ENCODE measurements at places on chromosomes 3 and 15. TPM values are rescaled to one million over a fixed set of nuclear protein-coding genes. Genes with fewer than 3 reads are reported as not detected.

GRCh38 chr3:105788593-105788992 lies 80.2 kb downstream of the CBLB start:
- no peaks in the 10 kb centered on the region for H3K36me3 ChIP-seq
- peaks cover 26% of the 10 kb centered on the region for H3K4me1 ChIP-seq
- no peak overlapping the region for H3K4me3 ChIP-seq
- no peak for DNase-seq

- no peak overlapping the region for H3K27ac ChIP-seq
- H3K4me3 ChIP-seq, result no peak overlapping the region
- no peaks in the 10 kb centered on the region for H3K4me1 ChIP-seq
- DNase-seq, result peak; percentile 70
- no peaks in the 10 kb centered on the region for H3K36me3 ChIP-seq
Measured at GRCh38 chr3:17258823-17259436, 374.2 kb downstream of the PLCL2 start.

GRCh38 chr3:18098960-18099587 lies 326.1 kb downstream of the SATB1 start:
- H3K27ac ChIP-seq, result no peak overlapping the region
- no peaks in the 10 kb centered on the region for H3K36me3 ChIP-seq
- no peaks in the 10 kb centered on the region for H3K27me3 ChIP-seq
- H3K4me1 ChIP-seq, result peaks cover 23% of the 10 kb centered on the region
- peak; percentile 12 for DNase-seq

LDHAL6B gene
- not detected for total RNA-seq

ZNF774 gene
- total RNA-seq, result 1.5 TPM

DNA sequence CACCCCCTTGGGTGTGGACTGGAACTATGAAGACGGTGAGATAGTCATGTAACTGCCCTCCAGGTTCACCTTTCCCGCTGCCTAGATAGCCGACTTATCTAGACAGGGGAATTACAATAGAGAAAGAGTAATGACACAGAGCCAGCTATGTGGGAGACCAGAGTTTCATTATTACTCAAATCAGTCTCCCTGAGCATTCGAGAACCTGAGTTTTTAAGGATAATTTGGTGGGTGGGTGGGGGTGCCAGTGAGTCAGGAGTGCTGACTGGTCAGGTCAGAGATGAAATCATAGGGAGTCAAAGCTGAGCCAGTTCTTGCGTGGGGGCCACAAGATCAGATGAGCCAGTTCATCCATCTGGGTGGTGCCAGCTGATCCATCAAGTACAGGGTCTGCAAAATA lies 19.7 kb upstream of the DNAJC19 start:
- H3K4me3 ChIP-seq, result no peak overlapping the region
- DNase-seq, result no peak
- no peaks in the 10 kb centered on the region for H3K36me3 ChIP-seq

SGO1 gene
- 31.8 TPM for total RNA-seq

FSD2 gene
- total RNA-seq, result 0.08 TPM

AADAC gene
- not detected for total RNA-seq

DNA sequence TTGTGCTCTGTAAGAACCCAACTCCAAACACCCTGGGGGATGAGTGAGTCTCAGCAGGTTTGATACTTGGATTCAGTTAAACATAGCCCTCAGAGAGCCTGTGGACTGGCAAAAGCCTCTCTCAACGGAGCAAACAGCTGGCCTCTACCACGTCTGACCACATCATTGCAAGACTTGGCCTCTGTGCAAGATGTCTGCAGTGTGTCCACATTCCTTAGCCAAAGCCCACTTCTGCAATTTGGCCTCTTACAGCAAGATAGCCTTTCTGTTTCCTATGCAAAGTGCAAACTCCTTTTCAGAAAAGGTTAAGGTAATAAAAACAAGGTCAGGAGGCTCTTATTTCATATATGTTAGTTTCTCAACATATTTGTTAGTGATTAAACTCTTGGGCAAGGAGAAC lies 27.9 kb downstream of the FBN1 start:
- no peaks in the 10 kb centered on the region for H3K36me3 ChIP-seq
- H3K27me3 ChIP-seq, result no peaks in the 10 kb centered on the region
- DNase-seq, result no peak
- no peaks in the 10 kb centered on the region for H3K4me1 ChIP-seq
- H3K4me3 ChIP-seq, result no peak overlapping the region

- H3K4me1 ChIP-seq, result no peaks in the 10 kb centered on the region
- no peak overlapping the region for H3K4me3 ChIP-seq
- no peaks in the 10 kb centered on the region for H3K27me3 ChIP-seq
- DNase-seq, result no peak
Measured at GRCh38 chr15:61029082-61029481, 200.0 kb downstream of the RORA start.

- H3K36me3 ChIP-seq, result no peaks in the 10 kb centered on the region
- peaks cover 54% of the 10 kb centered on the region for H3K4me1 ChIP-seq
- H3K27ac ChIP-seq, result peak overlapping the region; percentile 89
- H3K4me3 ChIP-seq, result no peak overlapping the region
- no peaks in the 10 kb centered on the region for H3K27me3 ChIP-seq
- DNase-seq, result no peak
Measured at GRCh38 chr3:42052484-42053351, 38.4 kb upstream of the TRAK1 start.

- no peaks in the 10 kb centered on the region for H3K27me3 ChIP-seq
- H3K27ac ChIP-seq, result no peak overlapping the region
- no peaks in the 10 kb centered on the region for H3K36me3 ChIP-seq
- no peaks in the 10 kb centered on the region for H3K4me1 ChIP-seq
- H3K4me3 ChIP-seq, result no peak overlapping the region
Measured at GRCh38 chr3:184126006-184126405, 9.2 kb upstream of the EIF2B5 start.

DNA sequence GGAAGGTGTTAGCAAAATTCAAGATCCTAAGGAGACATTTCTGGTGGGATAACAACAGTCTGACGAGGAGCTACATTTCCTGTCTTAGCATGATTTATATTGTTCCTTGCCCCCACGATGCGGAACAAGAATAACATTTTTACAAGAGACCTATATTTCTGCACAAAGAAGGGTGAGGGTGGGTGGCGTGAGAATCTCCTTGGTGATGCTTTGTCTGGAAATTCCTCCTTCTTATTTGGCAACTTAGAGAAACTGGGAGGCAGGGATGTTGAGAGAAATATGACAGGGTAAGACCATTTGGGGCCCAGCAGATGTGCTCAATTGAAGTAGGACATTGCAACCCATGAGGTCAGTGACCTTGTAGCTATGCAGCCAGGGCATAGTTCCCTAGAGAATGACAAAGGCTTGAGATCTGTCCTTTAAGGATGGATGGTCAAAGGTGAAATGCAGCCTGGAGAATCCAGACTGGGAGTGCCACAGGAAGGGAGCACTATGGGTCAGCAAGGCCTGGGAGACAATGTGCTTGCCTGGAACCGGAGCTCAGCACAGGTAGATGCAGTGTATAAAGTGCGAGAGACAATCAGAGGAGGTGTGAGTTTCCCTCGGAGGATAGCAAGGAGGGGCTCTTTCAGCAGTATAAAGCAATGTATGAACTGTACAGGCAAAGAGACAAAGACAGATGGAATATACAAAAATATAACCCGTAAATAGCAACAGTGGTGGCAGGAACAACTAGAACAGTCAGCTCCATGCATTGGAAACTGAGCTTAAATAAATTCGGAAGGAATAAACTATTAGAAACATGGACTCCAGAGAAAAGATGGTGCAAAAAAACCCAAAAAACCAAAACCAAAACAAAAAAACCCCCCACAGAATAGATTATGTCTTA lies 317.6 kb upstream of the TBL1XR1 start:
- H3K4me1 ChIP-seq, result peaks cover 5% of the 10 kb centered on the region
- H3K36me3 ChIP-seq, result no peaks in the 10 kb centered on the region
- no peak for DNase-seq

- H3K4me1 ChIP-seq, result no peaks in the 10 kb centered on the region
- no peaks in the 10 kb centered on the region for H3K36me3 ChIP-seq
- no peaks in the 10 kb centered on the region for H3K27me3 ChIP-seq
- DNase-seq, result no peak
- no peak overlapping the region for H3K27ac ChIP-seq
Measured at GRCh38 chr15:71273731-71274447, 158.6 kb downstream of the THSD4 start.

DNA sequence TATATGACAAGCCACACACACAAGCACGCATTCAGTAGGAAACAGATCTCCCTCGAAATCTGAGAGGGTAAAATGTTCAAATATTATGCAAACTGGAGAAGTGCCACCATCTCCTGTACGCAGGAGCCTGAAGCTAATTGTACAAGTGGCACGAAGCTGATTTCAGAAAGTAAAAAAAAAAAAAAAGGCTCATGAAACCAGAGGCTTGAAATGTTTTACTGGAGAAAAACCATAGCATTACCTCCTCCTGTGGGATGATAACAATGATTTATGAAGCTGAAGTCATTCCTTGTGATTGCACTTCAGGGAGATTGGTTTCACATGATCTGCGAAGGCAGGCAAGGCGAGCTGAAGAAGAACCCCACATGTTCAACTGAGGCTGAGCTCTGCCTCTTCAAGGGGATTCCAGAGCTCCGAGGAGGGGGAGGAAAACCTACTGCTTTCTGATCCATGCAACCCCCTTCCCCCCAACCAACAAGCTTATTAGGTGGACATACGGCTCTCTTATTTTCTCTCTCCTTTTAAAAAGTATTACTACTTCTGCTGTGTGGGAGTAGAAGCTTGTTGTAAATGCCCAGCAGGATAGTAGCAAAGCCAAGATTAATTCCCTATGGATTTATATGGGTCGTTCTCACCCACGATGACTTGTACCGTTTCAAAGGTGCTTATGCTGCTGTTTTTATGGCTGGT lies 101.1 kb downstream of the GREM1 start:
- H3K27ac ChIP-seq, result no peak overlapping the region
- no peak overlapping the region for H3K4me3 ChIP-seq
- DNase-seq, result no peak
- no peaks in the 10 kb centered on the region for H3K36me3 ChIP-seq

GRCh38 chr3:52144034-52144795 lies 10.0 kb downstream of the POC1A start:
- no peaks in the 10 kb centered on the region for H3K27me3 ChIP-seq
- peaks cover 14% of the 10 kb centered on the region for H3K36me3 ChIP-seq
- DNase-seq, result peak; percentile 85
- no peak overlapping the region for H3K27ac ChIP-seq
- no peak overlapping the region for H3K4me3 ChIP-seq

- DNase-seq, result no peak
- H3K27me3 ChIP-seq, result no peaks in the 10 kb centered on the region
- H3K4me1 ChIP-seq, result no peaks in the 10 kb centered on the region
- H3K4me3 ChIP-seq, result no peak overlapping the region
- no peak overlapping the region for H3K27ac ChIP-seq
Measured at GRCh38 chr3:188417766-188418165, 263.8 kb downstream of the LPP start.

DNA sequence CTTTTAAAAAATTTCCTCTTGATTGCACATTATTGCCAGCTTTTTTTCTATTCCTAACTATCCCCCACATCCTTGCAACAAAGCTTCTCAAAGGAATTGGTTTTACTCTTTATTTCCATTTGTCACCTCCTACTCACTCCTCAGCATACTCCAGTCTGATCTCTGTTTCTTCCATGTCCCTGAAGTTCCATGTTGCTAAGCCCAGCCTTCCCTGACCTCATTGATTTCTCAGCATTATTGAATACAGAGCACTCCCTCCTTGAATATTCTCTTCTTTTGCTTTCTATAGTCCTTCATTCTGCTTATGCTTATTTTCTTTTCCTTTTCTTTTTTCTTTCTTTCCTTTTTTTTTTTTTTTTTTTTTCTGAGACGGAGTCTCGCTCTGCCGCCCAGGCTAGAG lies 10.7 kb downstream of the ARID3B start:
- H3K4me3 ChIP-seq, result no peak overlapping the region
- H3K4me1 ChIP-seq, result peaks cover 2% of the 10 kb centered on the region

DNA sequence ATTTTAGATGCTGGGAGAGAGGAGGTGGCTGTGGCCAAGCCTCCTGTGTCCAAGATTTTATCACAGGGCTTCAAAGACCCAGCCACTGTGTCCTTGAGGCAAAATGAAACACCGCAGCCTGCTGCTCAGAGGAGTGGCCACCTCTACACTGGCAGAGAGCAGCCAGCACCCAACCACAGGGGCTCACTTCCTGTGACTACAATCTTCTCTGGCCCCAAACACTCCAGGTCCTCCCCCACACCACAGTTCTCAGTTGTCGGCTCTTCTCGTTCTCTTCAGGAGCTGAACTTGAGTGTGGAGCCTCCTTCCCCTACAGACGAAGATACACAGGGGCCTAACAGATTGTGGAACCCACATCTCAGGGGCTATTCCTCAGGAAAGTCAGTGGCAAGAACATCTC lies 45.6 kb downstream of the CDAN1 start:
- no peak overlapping the region for H3K27ac ChIP-seq
- DNase-seq, result no peak
- no peaks in the 10 kb centered on the region for H3K4me1 ChIP-seq
- no peaks in the 10 kb centered on the region for H3K27me3 ChIP-seq
- no peaks in the 10 kb centered on the region for H3K36me3 ChIP-seq
- no peak overlapping the region for H3K4me3 ChIP-seq

DNA sequence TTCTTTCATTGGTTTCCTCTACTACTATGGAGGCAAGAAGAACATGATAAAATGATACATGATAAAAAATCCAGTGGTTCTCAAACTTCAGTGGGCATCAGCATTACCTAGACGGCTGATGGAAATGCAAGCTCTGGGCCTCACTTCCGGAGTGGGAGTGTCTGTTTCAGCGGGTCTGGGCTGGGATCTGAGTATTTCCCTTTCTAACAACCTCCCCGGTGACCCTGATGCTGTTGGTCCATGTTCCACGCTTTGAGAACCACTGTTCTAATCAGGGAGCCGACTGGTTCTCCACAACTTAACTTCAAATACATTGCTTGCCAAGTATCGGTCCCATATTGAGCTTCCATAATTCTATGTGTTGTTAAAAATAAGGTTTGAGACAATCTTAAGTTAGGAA lies 712.3 kb upstream of the LMCD1 start:
- DNase-seq, result peak; percentile 27
- no peak overlapping the region for H3K4me3 ChIP-seq
- H3K27me3 ChIP-seq, result no peaks in the 10 kb centered on the region
- H3K4me1 ChIP-seq, result peaks cover 36% of the 10 kb centered on the region
- H3K27ac ChIP-seq, result peak overlapping the region; percentile 62
- no peaks in the 10 kb centered on the region for H3K36me3 ChIP-seq

MKRN3 gene
- not detected for total RNA-seq

GOLGA8H gene
- total RNA-seq, result 1.2 TPM

GRCh38 chr3:19149368-19149767 lies 1.1 kb downstream of the KCNH8 start:
- H3K27ac ChIP-seq, result no peak overlapping the region
- H3K4me1 ChIP-seq, result peaks cover 8% of the 10 kb centered on the region
- no peaks in the 10 kb centered on the region for H3K36me3 ChIP-seq

- no peak overlapping the region for H3K27ac ChIP-seq
- no peak for DNase-seq
- no peaks in the 10 kb centered on the region for H3K36me3 ChIP-seq
- no peaks in the 10 kb centered on the region for H3K4me1 ChIP-seq
Measured at GRCh38 chr3:38274864-38275649, 7.0 kb upstream of the SLC22A14 start.

Data from GM23338 (cell line).